CD4-positive, alpha-beta T cell treated with Interleukin-21 for 1 hour (primary cell): ENCODE measurements at places on chromosomes 6 and 20.

GRCh38 chr20:45934046-45934585 is 367 bp upstream of the PCIF1 start:
- DNase-seq = no peak

DNA sequence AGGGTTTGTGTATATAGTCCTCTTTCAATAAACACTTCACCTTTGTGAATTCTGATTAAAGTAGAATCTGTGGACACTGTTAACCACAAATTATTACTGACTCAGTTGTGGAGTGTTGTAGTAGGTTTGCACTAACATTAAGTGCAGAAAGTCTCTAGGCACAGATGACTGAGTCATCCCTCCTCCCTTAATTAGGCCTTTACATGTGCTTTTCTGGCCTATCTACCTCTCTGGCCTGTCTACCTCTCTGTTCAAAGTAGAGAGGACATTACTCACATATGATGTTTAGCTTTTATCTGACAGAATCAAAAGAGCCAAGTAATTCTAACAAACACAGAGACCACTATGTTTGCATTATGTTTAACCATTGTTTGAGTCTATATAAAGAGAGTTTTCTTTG is 783.0 kb downstream of the TENT5A start:
- no peak for DNase-seq

GRCh38 chr6:156771047-156771446 is 6.1 kb upstream of the ARID1B start:
- DNase-seq = no peak

DNA sequence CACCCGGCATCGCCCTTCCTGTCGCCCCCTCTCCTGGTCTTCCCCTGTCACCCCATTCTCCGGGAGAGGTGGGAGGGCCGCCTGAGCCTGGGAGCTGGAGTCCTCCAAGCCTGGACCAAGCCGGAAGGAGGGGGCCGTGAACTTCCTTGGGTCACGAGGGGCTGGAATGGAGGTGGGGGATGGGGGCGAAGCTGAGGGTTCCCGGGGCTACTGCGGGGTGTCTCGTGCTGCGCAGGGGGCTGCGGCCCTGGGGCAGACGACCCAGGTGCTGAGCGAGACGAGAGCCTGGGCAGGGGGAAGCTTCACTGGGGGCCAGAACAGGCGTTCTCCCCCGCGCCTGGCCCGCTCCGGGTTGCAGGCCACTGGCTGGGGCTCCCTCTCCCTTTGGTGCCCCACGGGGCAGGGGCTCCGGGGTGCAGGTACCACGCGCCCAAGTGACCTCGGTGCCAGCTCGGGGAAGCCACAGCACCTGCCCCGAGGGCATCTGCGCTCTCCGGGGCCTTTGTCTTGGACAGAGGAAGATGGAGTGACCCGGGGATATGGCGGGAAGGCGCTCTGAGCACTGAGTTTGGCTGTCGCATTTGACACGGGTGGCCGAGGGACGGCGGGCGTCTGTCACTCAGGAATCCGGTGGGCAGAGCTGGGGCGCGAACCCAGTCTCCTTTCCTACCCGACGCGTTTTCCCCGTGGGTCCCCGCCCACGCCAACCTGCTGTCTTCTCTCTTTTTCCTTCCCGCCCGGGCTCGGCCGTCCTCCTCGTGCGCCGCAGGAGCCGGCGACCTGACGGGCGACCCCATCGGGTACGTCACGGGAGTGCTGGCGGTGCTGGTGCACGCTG is 1.2 kb downstream of the SLC35D3 start:
- no peak for DNase-seq

- DNase-seq = no peak
Measured at GRCh38 chr6:89842228-89842627, 12.5 kb downstream of the CASP8AP2 start.

DNA sequence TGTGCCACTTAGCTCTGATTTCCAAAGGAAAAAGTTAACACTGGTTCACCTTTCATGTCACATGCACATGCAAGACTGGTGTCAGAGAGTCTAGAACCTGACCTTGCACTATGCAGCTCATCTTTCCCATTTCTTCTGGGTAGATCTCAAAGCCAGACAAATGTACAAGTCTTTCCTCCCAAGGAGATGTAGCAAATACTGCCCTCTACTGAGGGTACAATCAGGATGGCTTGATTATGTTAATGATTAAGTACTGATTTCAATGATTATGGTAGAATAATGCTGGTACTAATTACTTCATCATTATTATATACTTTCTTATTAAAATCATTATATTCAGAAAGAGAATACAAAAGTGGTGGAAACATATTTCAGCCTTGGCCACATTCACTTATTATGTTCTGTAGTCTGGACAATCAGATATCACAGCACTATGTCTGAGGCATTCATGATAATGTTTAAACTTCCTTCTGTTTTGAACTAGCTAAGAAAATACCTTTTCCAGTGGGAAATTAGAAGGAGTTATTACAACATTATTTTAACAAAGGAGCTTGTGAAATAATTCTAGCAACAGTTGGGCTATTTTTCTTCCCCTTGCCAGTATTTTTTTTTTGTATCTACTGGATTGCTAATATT is 68.5 kb upstream of the FOXO3 start:
- DNase-seq = peak; percentile 39
